CD8-positive, alpha-beta memory T cell (primary cell): ENCODE measurements at places on chromosomes 11 and 22. TPM values are rescaled to one million over a fixed set of nuclear protein-coding genes. Genes with fewer than 3 reads are reported as not detected.

DNA sequence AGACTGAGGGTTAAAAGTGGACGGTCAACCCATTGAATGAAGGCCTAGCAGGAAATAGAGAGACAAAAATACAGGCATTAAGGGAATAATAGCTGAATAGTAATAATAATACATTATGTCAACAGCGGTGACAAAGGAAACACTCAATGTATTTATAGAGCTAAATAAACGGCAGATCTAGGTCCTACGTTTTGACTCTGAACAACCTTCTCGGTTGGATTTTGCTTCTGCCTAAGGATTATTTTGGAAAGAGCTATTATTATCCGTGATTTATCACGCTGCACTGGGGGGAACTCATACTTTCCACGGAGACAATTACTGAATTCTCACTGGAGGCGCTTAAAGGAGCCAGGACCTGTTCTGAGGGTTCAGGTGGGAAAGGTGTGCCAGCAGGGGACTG lies 118.2 kb upstream of the KIRREL3 start:
- no peaks in the 10 kb centered on the region for H3K27me3 ChIP-seq
- H3K36me3 ChIP-seq: no peaks in the 10 kb centered on the region
- no peak overlapping the region for H3K4me3 ChIP-seq
- DNase-seq: no peak
- H3K27ac ChIP-seq: no peak overlapping the region

GRCh38 chr11:17489751-17490150 lies 13.1 kb upstream of the ABCC8 start:
- no peaks in the 10 kb centered on the region for H3K36me3 ChIP-seq
- no peak for DNase-seq
- H3K4me3 ChIP-seq: no peak overlapping the region
- no peaks in the 10 kb centered on the region for H3K4me1 ChIP-seq
- no peaks in the 10 kb centered on the region for H3K27me3 ChIP-seq

The VPREB1 gene
- total RNA-seq: not detected

GRCh38 chr11:14312736-14313438 lies 46.1 kb downstream of the RRAS2 start:
- H3K27ac ChIP-seq: no peak overlapping the region
- no peaks in the 10 kb centered on the region for H3K27me3 ChIP-seq
- no peaks in the 10 kb centered on the region for H3K36me3 ChIP-seq
- no peak overlapping the region for H3K4me3 ChIP-seq
- no peak for DNase-seq

DNA sequence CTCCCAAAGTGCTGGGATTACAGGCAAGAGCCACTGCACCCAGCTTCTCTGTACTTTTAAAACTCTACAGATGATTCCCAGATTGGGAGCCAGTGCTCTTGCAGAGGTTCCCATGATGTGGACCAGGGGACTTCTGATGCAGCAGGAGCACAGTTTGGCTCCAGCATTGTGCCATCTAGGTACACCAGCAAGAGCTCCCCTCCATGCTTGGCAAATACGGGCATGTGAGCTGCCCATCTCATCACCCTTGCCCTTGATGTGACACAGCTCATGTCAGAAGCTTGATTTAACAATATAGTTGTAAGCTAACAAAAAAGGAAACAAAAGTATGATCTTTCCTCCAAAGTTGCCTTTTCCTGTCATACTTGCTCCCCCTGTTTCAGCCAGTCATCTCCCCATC lies 28.7 kb downstream of the SNU13 start:
- no peak overlapping the region for H3K27ac ChIP-seq
- H3K36me3 ChIP-seq: peaks cover 72% of the 10 kb centered on the region
- DNase-seq: no peak
- no peaks in the 10 kb centered on the region for H3K4me1 ChIP-seq
- no peak overlapping the region for H3K4me3 ChIP-seq
- no peaks in the 10 kb centered on the region for H3K27me3 ChIP-seq

DNA sequence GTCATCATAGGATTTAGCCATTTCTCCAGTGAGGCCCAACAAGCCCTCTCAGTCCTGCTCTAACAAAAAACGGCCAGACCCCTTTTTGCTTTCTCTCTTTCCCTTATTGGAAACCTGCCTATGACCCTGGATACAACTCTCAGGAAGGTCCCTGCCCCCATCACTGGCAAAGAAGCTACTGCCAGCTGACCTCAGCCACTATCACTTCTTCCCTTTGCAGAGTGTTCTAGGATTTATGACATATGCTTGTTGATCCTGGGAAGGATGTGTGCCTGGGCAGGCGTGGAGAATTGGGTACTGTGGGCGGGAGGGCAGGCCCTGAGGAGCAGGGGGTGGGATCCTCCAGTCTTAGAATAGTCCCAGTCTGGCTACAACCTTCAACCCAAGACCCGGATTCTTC lies 7.5 kb downstream of the PGAP2 start:
- no peak overlapping the region for H3K27ac ChIP-seq
- H3K4me1 ChIP-seq: no peaks in the 10 kb centered on the region
- H3K27me3 ChIP-seq: no peaks in the 10 kb centered on the region
- H3K36me3 ChIP-seq: no peaks in the 10 kb centered on the region

DNA sequence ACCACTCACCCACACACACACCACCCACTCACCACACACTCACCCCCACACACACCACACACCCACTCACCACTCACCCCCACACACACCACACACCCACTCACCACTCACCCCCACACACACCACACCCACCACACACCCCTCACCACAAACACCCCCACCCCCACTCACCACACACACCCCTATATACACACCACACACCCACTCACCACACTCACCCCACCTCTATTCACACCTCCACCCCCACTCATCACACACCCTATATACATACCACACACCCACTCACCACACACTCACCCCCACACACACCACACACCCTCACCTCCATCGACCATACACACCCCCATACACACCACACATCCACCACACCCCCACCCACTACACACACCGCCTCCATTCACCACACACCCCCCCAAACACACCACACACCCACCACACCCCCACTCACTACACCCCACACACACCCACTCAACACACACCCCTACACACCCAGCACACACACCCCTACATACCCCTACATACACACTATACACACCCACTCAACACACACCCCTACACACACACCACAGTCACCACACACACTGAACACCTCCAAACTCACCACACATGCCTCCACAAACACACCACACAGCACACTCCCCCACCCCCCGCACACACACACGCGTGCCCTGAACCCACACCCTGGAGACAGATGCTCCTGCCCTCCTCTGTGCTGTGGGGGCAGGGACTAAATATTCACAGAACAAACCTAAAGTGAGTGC lies 19.0 kb upstream of the TTLL12 start:
- H3K27ac ChIP-seq: no peak overlapping the region
- H3K4me3 ChIP-seq: no peak overlapping the region
- H3K4me1 ChIP-seq: peaks cover 13% of the 10 kb centered on the region
